Activated gamma-delta T cell treated with anti-CD3 and anti-CD28 coated beads, Interleukin-2, amount 50 U/mL, for 16 hours (primary cell): ENCODE measurements at places on chromosomes 6 and 20.

GRCh38 chr6:90816764-90817163, 229.9 kb upstream of the MAP3K7 start:
- DNase-seq: no peak

DNA sequence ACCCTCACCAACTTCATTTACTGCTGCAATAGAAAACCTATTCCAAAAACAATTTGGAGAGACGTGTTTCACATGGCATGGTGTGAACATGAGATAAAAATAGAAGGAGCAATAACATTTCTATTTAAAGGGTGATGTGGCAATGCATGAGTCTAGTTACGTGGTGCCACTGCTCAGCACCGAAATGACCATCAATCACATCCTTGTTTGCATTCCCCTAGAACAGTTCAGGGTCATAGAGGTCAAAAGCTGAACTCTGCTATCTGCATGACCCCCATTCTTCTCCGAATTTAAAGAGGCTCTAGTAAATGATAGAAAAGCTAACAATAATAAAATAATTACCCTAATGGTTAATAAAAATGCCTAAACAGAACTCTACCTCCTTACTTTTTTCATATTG, 29.5 kb downstream of the ROS1 start:
- no peak for DNase-seq

- peak; percentile 72 for DNase-seq
These were observed 7.6 kb upstream of the RNF114 start for GRCh38 chr20:49928411-49929141.

DNA sequence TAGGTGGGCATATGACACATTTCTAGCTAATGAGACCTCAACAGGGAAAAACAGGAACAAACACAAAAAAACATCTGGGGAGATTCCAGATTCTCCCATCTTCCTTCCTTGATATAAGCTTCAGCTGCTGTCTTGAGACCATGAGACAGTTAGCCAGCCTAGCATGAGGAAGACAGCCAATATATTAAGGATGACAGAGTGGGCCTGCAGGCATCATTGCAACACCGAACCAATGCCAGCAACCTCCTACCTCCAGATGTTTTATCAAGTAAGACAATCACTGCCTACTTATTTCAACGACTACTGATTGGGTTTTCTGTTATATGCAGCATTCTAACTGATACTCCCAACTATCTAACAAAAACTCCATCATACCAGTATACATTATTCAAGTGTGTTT, 119.0 kb downstream of the ISM1 start:
- DNase-seq: no peak

DNA sequence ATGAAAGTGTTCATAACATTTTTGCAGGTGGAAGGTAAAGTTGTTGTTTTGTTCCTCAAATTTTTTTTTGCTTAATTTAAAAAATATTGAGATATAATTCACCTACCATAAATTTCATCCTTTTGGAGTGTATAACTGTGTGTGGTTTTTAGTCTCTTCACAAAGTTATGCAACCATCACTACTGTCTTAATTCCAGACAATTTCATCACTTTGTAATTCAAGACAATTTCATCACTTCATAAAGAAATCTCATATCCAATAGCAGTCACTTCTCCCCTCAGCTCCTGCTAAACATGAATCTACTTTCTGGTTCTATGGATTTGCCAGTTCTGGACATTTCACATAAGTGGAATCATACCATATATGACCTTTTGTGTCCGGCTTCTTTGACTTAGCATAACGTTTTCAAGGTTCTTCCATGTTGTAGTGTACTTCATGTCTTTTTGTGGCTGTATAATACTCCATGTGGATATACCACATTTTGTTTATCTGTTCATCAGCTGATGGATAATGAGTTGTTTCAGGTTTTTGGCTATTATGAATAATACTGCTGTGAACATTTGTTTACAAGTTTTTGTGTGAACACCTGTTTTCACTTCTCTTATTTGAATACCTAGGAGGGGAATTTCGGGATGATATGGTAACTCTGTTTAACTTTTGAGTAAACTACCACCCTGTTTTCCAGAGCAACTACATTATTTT, 18.8 kb downstream of the ZFAND3 start:
- DNase-seq: no peak

DNA sequence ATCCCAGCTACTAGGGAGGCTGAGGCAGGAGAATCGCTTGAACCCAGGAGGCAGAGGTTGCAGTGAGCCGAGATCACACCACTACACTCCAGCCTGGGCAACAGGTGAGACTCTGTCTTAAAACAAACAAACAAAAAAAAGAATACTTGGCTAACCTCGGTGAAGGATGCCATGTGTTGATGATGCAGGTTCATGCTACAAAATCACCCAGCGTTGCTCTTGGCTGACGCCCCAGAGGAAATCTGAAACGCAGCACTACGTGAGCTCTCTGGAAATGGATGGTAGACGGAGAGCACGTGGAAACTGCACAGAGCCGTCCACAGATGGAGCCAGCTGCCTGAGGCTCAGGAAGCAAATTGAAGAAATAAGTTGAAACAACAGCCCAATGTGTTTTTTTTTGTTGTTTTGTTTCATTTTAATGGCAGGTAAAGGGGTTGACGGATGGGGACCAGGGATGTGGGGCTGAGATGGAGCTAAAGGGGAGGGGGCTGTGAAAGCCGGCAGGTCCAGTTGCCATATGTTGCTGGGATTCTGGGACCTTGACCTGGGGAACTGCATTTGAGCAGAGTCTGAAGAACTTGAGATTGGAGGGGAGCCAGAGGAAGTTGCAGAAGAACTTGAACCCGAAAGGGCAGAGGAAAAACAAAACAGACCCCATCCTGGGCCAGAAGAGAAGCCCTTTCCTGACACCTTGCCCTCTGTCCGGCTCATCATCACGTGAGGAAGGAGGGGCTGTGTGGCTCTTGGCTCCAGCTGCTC, 12.8 kb upstream of the MANBAL start:
- DNase-seq: no peak

DNA sequence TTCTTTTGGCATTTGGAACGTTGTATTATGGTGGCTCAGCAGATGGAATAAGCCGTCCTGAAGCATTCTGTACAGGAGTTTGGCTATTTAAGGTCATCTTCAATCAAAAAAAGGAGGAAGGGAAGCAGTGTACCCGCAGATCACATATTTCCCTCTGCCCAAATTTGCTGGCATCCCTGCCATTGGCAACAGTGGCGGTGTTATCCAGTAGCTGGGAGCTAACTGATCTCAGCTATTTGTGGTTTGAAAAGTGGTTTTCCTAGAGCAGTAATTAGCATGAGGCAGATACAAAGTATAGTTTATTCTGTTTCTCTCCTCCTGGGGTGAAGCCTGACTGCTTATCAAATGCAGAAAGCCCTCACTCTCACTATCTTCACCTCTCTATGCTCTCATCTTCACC, 576.8 kb downstream of the QKI start:
- no peak for DNase-seq

GRCh38 chr6:19788686-19789085, 48.5 kb upstream of the ID4 start:
- DNase-seq: no peak

DNA sequence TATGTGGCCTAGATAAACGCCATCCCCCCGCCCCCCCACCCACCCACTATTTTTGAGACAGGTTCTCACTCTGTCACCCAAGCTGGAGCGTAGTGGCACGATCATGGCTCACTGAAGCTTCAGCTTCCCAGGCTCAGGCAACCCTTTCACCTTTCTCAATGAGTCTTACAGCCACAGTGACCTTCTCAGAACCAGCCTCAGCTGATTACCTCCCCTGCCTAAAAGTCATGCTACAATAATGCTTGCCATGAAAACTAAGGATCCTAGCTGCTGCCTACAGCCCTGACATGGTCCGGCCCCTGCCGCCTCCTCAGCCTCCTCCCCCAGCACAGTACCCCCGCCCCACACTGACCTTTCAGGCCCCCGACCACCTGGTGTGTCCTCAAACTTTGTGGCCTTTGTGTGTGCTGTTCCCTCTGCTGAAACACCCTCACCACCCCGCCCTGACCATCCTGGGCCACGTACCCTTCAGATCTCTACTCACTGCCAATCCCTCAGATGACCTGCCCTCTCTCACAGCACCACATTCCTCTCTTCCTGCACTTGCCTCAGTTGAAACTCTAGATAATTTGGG, 31.3 kb downstream of the PNPLA1 start:
- no peak for DNase-seq

DNA sequence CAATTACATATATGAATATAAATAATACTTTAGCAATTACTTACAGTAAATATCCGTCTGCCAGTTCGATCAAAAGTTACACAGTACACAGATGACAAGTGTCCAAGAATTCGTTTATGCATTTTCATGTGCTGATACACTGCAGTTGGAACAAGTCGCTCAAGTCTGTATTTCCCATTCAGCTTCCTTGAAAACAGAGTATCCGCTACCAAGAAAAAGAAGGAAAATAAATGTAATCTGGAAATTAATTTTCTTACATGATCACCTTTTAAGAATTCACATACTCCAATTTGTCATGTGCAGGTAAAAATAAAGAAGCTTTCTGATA, 35.3 kb downstream of the PHIP start:
- DNase-seq: no peak

GRCh38 chr20:59731376-59731775, 127.0 kb downstream of the PHACTR3 start:
- DNase-seq: no peak

DNA sequence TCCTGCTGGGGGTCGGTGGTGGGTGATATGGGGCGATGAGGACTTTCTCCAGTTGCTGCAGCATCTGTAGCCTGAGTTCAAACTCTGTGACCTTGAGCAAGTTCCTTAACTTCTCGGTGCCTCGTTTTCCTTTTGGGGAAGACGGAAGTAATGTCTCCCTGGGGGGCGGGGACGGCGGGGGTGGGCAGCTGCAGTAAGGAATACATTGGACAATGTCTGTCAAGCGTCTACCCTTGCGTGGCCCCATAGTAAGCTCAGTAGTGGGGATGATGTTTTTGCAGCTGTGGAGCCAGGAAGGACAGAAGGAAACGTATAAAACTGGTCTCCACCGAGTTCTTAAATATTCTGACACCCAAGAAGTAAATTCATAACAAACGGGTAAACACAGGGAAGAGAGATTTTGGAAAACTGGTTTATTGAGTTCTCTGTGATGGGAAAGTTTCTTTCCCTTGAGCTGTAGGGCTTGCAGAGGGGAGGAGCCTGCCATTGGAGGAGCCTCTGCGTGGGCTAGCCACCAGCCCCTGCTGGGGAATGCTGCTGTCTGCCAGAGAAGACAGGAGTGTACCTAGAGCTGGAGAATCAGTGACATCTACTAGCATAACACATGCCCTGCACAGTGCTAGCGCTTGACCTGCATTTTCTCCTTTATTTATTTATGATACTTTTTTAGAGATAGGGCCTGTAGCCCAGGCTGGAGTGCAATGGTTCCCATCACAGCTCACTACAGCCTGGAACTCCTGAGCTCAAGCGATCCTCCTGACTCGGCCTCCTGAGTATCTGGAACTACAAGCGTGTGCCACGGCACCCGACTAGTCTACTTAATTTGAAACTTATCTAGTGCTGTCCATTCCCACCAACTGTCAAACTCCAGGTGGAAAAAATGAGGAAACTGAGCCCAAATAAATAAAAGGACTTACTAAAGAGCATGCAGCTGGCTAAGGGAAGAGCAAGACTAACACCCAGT, 1.2 kb upstream of the ACSS1 start:
- no peak for DNase-seq

DNA sequence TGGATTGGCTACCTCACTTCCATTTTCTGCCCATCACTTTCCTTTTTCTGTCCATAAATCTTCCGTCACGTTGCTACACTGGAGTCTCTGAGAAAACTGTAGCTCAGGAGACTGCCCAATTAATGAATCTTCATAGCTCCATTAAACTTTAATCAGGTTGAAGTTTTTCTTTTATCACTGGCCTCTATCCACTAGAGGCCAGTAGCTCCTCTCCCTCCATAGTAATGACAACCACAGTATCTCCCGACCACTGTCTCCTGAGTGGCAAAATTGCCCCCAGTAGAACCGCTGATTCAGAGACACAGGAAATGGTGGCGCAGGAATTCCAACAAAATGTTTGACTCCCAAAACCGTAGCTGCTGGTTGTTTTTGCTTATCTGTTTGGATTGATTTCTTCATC, 18.4 kb upstream of the DOK5 start:
- DNase-seq: no peak

DNA sequence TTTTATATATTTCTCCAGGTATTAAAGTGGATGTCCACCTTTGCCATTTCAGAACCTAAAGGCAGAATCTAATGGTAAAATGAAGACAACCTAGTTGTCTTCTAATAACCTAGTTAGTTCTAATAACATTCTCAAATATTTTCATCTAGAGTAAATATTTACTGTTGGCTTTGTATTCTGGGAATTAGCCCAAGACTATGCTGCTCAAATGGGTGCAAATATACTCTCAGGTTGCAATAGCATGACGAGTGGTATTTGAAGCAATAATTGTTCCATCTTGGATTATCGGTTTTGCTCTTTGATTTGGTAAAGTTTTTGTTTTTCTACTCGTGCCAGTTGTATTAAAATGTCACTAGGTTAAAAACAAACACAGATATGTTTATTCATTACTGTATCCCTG, 21.0 kb upstream of the RSPH4A start:
- DNase-seq: no peak

DNA sequence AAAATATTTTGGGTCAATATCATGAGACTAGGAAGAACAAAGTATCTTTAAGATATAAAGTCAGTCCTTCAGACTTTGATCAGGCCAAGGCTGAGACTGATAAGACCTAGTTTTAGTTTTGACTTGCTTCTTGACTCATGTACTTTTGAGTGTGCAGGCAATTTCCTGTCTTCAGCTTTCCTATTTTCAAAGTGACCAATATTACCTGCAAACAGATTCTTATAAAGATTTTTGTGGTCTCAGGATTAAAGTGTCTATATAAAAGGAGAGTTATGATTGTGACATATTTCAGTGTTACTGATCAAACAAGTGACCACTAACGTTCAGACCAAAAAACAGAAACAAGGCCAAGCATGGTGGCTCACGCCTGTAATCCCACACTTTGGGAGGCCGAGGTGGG, 36.0 kb upstream of the AKIRIN2 start:
- DNase-seq: no peak

DNA sequence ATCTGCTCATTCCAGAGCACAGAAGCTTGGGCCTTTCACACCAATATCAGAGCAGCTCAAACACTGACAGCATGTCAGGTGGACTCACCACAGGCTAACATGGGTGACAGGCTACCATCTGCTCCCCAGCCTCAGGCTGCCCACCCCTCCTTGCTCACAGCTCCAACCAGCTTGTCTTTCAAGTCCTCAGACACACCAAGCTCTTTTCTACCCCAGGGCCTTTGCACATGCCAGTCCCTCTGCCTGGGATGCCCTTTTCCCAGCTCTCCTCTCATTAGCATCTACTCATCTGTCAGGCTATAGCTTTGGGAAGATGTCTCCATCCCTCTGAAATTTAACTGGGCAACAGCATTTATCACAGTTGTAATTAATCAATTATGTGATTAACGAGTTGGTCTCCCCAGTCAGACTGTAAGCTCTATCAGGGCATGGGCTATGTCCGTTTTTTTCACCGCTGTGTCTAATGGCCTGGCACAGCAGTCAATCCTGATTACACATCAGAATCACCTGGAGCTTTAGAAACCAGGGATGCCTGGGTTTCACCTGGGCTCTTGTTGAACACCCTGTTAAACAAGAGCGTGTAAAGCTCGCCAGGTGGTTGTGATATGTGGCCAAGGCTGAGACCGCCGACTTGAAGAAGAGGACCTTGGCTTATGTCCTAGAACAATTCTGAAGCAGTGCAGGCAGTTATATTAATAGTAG, 88.9 kb upstream of the MRPS10 start:
- DNase-seq: no peak

GRCh38 chr6:108591040-108591816, 30.5 kb downstream of the FOXO3 start:
- no peak for DNase-seq
